DND-41 (cell line): ENCODE measurements at places on chromosomes 11 and 22.

DNA sequence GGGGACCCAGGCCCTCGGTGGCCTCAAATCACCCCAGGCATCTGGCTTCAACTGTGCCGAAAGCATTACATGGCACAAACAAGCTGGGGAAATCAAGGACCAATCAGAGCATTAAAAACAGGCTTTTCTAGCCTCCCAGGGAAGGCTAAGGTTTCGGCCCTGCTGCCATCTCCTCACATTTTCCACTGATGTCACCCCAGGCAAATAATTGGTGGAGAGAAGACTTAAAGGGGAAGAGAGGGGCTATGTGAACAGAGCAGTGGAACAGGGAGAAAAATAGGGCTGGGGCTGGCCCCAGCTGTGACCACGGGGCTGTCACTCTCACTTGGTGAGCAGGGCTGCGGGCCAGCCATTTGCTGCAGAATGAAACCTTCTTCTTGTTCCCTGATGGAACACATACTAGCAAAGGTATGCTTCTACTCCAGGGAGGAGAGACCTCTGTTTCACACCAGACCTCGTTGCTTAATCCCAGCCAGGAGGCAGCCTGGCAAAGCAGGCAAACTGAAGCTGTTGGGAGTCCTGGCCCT lies 581.3 kb downstream of the SOX6 start:
- no peak overlapping the region for H3K27ac ChIP-seq
- DNase-seq = no peak
- H3K4me1 ChIP-seq = no peaks in the 10 kb centered on the region
- no peak overlapping the region for H3K4me3 ChIP-seq
- no peaks in the 10 kb centered on the region for H3K36me3 ChIP-seq

GRCh38 chr22:27086080-27087044 lies 429.0 kb downstream of the MIAT start:
- no peaks in the 10 kb centered on the region for H3K4me1 ChIP-seq
- H3K4me3 ChIP-seq = no peak overlapping the region
- peaks cover 2% of the 10 kb centered on the region for H3K27me3 ChIP-seq
- no peaks in the 10 kb centered on the region for H3K36me3 ChIP-seq
- no peak for DNase-seq

- no peaks in the 10 kb centered on the region for H3K27me3 ChIP-seq
- peak; percentile 26 for DNase-seq
- no peaks in the 10 kb centered on the region for H3K36me3 ChIP-seq
- no peaks in the 10 kb centered on the region for H3K4me1 ChIP-seq
- H3K4me3 ChIP-seq = no peak overlapping the region
Observed at GRCh38 chr11:64415996-64416728, 57.2 kb downstream of the RPS6KA4 start.

DNA sequence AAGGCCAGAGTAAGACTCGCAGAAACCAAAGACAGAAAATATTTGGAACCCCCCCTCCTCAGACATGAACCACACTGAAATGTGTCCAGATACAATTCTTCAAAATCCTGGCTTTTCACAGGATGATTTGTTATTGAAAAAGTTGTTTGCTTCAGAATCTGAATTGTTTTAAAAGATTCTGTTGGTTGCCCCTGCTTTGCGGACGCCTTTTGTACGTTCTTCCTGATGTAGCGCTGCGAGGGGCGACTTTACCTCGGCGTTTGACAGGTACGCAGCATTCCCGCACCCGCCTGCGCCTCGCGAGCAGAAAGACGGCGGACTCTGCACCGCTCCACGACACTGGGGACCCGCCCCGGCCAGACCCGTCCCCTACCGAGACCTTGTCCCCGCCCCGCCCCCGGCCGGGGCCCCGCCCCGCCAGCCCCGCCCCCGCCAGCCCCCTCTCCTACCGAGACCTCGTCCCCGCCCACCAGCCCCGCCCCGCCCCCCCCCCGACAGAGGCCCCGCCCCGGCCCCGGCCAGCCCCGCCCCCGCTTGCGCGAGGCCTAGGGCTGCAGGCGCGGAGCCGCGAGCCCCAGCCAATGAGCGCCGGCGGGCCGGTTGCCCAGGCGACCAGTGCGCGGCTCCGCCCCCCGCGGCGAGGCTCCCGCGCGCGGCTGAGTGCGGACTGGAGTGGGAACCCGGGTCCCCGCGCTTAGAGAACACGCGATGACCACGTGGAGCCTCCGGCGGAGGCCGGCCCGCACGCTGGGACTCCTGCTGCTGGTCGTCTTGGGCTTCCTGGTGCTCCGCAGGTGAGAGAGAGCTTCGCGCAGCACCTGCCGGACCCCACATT lies at the start of gene GLB1L2:
GLB1L2 (plus strand) TSS at position 635 of the 835 bp plus-strand sequence; CDS start at position 709, 74 bp downstream.
- peak; percentile 88 for DNase-seq
- peak within 1 kb of the TSS; percentile 70 for H3K4me3 ChIP-seq
- H3K27ac ChIP-seq = no peak within 1 kb of the TSS
- H3K4me1 ChIP-seq = peaks cover 26% of the 10 kb centered on the region
- H3K27me3 ChIP-seq = peaks cover 12% of the 10 kb centered on the region
- no peaks in the 10 kb centered on the region for H3K36me3 ChIP-seq

DNA sequence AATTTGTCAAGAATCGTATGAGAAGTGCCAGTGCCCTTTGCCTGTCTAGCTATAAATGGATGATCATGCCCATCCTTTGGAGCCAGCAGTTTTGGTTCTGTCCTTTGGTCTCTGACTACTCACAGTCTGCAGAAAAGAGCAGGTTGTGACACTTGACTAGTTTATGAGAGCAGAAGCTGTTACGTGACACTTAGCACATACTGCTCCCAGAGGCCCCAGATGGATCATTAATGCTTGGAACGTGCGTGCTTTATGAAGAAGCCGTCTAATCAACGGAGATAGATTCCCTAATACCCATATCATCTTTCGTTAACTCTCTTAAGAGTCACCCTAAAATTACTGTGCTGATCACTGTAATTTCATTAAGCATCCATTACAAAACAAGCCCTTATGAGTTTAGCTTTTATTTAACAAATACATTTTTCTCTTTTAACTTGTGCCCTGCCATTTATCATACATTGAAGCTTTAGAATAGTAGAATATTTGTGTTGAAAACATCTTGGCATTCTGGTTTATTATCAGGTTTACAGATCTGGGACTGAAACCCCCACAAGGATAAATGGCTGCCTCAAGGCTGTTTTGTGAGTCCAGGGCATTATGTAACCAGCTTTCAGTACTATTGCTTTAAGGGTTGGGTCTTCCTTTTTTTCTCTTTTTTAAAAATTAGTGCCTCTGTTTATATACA lies 47.0 kb upstream of the ADORA2A start:
- H3K27me3 ChIP-seq = no peaks in the 10 kb centered on the region
- H3K4me1 ChIP-seq = peaks cover 43% of the 10 kb centered on the region
- H3K36me3 ChIP-seq = peaks cover 40% of the 10 kb centered on the region
- no peak for DNase-seq

- H3K27me3 ChIP-seq = peaks cover 4% of the 10 kb centered on the region
- no peak overlapping the region for H3K4me3 ChIP-seq
- no peak overlapping the region for H3K27ac ChIP-seq
- H3K4me1 ChIP-seq = no peaks in the 10 kb centered on the region
- H3K36me3 ChIP-seq = no peaks in the 10 kb centered on the region
Observed at GRCh38 chr11:35412285-35412684, 7.1 kb downstream of the SLC1A2 start.

GRCh38 chr11:78706551-78706950 lies 131.9 kb upstream of the NARS2 start:
- DNase-seq = no peak
- H3K4me1 ChIP-seq = no peaks in the 10 kb centered on the region
- no peaks in the 10 kb centered on the region for H3K36me3 ChIP-seq
- H3K27me3 ChIP-seq = peaks cover 10% of the 10 kb centered on the region
- no peak overlapping the region for H3K4me3 ChIP-seq

DNA sequence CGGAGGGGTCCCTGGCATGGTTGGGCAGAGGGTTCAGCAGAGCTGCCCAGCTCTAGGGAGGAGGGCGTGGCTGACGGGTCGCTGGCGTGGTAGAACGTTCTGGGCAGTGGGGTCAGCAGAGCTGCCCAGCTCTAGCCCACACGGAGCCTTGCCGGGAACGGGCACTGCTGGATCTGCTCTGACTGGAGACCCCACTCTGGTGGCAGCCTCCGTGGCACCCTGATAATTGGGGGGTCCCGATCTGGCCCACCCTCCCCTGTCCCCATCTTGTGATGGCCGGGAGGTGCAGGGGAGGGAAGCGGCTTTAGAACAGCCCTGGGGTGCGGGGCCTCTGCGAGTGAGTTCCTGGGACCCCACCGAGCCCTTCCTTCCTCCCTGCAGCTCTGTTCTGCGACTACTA lies 21.9 kb downstream of the MUC5AC start:
- no peaks in the 10 kb centered on the region for H3K27me3 ChIP-seq
- DNase-seq = no peak
- no peak overlapping the region for H3K27ac ChIP-seq
- no peaks in the 10 kb centered on the region for H3K4me1 ChIP-seq
- no peaks in the 10 kb centered on the region for H3K36me3 ChIP-seq
- no peak overlapping the region for H3K4me3 ChIP-seq

GRCh38 chr11:112806876-112807275 lies 154.3 kb upstream of the NCAM1 start:
- no peaks in the 10 kb centered on the region for H3K36me3 ChIP-seq
- DNase-seq = no peak
- no peak overlapping the region for H3K27ac ChIP-seq
- no peaks in the 10 kb centered on the region for H3K4me1 ChIP-seq
